Cardiac muscle cell (in vitro differentiated cells and primary cell): ENCODE measurements at places on chromosomes 16 and 17. TPM values are rescaled to one million over a fixed set of nuclear protein-coding genes. Genes with fewer than 3 reads are reported as not detected.

Gene PIMREG
- 10.3 and 70.6 TPM in 2 replicates for total RNA-seq

Gene SMIM36
- not detected in 2 replicates for total RNA-seq

Gene DNAAF1
- 0.51 and 1.3 TPM in 2 replicates for total RNA-seq

Gene KRT25
- total RNA-seq: not detected in 2 replicates

Gene APOBR
- 0.39 TPM in 1 of 2 replicates, not detected in the other for total RNA-seq

- no peaks in the 10 kb centered on the region for H3K27me3 ChIP-seq
- H3K36me3 ChIP-seq: no peaks in the 10 kb centered on the region
- H3K4me1 ChIP-seq: peaks cover 16% of the 10 kb centered on the region
- H3K27ac ChIP-seq: no peak overlapping the region
These were observed 34.2 kb downstream of the CFAP20 start for GRCh38 chr16:58094791-58095574.

DNA sequence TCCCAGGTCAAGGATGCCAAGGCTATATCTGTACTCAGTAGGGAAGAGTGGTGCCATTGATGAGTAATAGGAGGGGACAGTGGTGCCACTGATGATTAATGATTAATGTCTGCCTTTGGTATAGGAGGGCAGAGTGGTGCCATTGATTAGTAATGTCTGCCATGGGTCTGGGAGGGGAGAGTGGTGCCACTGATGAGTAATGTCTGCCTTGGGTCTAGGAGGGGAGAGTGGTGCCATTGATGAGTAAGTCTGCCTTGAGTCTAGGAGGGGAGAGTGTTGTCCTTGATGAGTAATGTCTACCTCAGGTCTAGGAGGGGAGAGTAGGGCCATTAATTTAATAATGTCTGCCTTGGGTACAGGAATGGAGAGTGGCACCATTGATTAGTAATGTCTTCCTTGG lies 507.8 kb upstream of the EEF2KMT start:
- no peak for DNase-seq
- no peaks in the 10 kb centered on the region for H3K36me3 ChIP-seq
- H3K27me3 ChIP-seq: no peaks in the 10 kb centered on the region
- no peak overlapping the region for H3K27ac ChIP-seq
- no peak overlapping the region for H3K4me3 ChIP-seq

- peak; percentile 64 for DNase-seq
- H3K27ac ChIP-seq: peak overlapping the region; percentile 98
- H3K27me3 ChIP-seq: no peaks in the 10 kb centered on the region
These were observed 762 bp downstream of the CDK12 start for GRCh38 chr17:39461926-39462569.

GRCh38 chr16:79509211-79509631 lies 91.3 kb downstream of the MAF start:
- no peaks in the 10 kb centered on the region for H3K4me1 ChIP-seq
- no peaks in the 10 kb centered on the region for H3K36me3 ChIP-seq
- no peaks in the 10 kb centered on the region for H3K27me3 ChIP-seq
- no peak for DNase-seq

DNA sequence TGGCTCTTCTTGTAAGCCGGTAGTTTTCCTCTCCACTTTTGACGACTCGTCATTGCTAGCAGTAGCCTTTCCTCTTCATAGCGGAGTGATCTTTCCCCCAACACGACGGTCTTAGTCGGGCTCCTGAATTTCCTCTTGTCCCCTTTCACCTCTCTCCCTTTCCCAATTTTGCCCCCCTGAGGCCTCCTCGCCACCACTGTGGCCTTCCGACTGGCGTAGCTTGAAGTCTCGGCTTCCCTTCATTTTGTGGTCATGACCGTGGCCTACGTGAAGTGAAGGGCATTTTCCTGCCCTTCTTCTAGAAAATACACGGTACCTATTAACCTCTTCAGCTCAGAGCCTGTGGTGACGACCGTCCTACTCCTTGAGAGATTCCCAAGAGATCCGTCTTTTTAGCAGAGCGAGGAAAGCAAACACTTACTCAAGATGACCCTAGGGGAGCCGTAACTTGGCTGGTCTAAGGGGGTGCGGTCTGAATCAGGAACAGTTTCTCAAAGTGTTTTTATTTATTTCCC lies 787 bp downstream of the PRKAR1A start:
- peak; percentile 67 for DNase-seq
- peak overlapping the region; percentile 91 for H3K4me3 ChIP-seq
- H3K27me3 ChIP-seq: no peaks in the 10 kb centered on the region
- H3K27ac ChIP-seq: peak overlapping the region; percentile 97
- peaks cover 31% of the 10 kb centered on the region for H3K4me1 ChIP-seq

- DNase-seq: peak; percentile 18
- no peaks in the 10 kb centered on the region for H3K36me3 ChIP-seq
- no peak overlapping the region for H3K27ac ChIP-seq
- H3K4me3 ChIP-seq: peak overlapping the region; percentile 82
These were observed 1.3 kb downstream of the PRPSAP2 start for GRCh38 chr17:18859256-18859655.

DNA sequence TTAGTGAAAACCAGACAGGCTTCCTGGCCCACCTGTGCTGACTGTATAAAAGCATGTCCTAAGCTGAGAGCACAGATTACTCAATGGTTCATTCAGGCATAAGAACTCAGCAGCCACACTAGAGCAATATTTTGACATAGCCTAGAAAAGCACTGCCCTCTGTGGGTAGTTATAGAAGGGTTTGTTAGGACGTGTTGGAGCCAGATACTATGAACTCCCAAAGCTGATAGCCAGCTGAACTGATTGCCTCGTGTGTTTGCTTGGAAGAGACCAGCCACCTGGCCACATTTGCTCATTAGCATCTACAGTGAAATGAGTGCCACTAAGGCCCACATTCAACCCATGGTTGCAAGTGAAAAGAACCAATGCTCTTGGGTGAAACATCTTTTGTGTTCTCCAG lies 30.8 kb upstream of the ABCA5 start:
- no peak overlapping the region for H3K27ac ChIP-seq
- no peaks in the 10 kb centered on the region for H3K27me3 ChIP-seq
- no peaks in the 10 kb centered on the region for H3K36me3 ChIP-seq
- peak; percentile 6 for DNase-seq
